ENCODE measurements at places on chromosomes 4 and X. TPM values are rescaled to one million over a fixed set of nuclear protein-coding genes. Genes with fewer than 3 reads are reported as not detected.

GRCh38 chrX:38636949-38637819 lies 75.8 kb downstream of the TSPAN7 start:
- peaks cover 28% of the 10 kb centered on the region for H3K27me3 ChIP-seq
- no peak for DNase-seq
- no peaks in the 10 kb centered on the region for H3K36me3 ChIP-seq
- H3K4me3 ChIP-seq, result no peak overlapping the region
- no peaks in the 10 kb centered on the region for H3K4me1 ChIP-seq

- peaks cover 11% of the 10 kb centered on the region for H3K4me1 ChIP-seq
- no peak for DNase-seq
- no peak overlapping the region for H3K4me3 ChIP-seq
- H3K36me3 ChIP-seq, result no peaks in the 10 kb centered on the region
- no peaks in the 10 kb centered on the region for H3K27me3 ChIP-seq
- no peak overlapping the region for H3K27ac ChIP-seq
These were observed 79.7 kb downstream of the SNCA start for GRCh38 chr4:89757154-89757719.

DNA sequence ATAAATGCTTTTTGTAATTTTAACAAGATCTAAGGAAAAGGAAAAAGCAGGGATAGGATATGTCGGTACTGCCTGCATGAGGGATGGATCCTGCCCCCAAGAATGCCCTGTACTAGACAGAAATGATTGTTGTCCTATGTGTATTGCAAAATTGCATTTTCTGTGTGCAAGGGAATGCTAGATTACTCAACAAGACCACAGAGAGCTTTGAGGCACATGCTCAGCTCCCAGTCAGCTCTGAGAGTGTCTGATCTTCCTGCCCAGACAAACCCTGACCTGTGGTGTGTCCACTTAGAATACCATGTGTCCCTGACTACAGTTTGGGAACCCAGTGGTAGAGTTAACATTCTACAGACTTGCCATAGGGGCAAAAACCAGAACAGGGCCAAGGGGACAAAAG lies 129.2 kb upstream of the PAK3 start:
- DNase-seq, result no peak
- H3K36me3 ChIP-seq, result no peaks in the 10 kb centered on the region
- peaks cover 13% of the 10 kb centered on the region for H3K27me3 ChIP-seq
- H3K4me1 ChIP-seq, result no peaks in the 10 kb centered on the region

GRCh38 chr4:150999086-150999485 lies 16.0 kb downstream of the LRBA start:
- no peaks in the 10 kb centered on the region for H3K27me3 ChIP-seq
- no peaks in the 10 kb centered on the region for H3K4me1 ChIP-seq

- no peak for DNase-seq
- no peak overlapping the region for H3K27ac ChIP-seq
- no peaks in the 10 kb centered on the region for H3K36me3 ChIP-seq
- no peaks in the 10 kb centered on the region for H3K4me1 ChIP-seq
These were observed 171.4 kb downstream of the PPP1R2C start for GRCh38 chrX:42606591-42606990.

The WAS gene
- polyA plus RNA-seq, result 61.5 TPM

The FGFRL1 gene
- 13.4 TPM for polyA plus RNA-seq

DNA sequence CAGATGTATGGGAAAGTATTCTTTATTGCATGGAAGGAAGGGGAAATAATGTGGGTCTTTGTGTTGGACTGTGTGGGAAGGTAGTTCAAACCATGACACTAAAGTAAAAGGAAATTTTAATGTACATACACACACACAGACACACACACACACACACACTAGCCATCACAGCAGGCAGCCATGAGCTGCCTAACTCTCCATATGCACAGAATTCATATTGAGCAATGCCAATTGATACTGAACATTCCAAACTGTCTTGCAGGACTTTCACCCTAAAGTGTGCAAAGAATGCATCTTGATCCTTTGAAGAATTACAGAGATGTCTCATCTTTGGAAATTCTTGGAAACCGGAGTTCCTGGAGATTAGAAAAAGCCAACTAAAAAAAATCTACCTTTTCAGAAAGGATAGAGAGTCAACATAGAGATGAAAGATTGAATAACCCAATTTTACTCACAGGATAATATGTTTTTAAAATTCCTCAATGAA lies 120.6 kb upstream of the MBNL3 start:
- H3K27ac ChIP-seq, result no peak overlapping the region
- H3K36me3 ChIP-seq, result no peaks in the 10 kb centered on the region
- no peaks in the 10 kb centered on the region for H3K4me1 ChIP-seq

The MSANTD1 gene
- polyA plus RNA-seq, result 0.63 TPM

DNA sequence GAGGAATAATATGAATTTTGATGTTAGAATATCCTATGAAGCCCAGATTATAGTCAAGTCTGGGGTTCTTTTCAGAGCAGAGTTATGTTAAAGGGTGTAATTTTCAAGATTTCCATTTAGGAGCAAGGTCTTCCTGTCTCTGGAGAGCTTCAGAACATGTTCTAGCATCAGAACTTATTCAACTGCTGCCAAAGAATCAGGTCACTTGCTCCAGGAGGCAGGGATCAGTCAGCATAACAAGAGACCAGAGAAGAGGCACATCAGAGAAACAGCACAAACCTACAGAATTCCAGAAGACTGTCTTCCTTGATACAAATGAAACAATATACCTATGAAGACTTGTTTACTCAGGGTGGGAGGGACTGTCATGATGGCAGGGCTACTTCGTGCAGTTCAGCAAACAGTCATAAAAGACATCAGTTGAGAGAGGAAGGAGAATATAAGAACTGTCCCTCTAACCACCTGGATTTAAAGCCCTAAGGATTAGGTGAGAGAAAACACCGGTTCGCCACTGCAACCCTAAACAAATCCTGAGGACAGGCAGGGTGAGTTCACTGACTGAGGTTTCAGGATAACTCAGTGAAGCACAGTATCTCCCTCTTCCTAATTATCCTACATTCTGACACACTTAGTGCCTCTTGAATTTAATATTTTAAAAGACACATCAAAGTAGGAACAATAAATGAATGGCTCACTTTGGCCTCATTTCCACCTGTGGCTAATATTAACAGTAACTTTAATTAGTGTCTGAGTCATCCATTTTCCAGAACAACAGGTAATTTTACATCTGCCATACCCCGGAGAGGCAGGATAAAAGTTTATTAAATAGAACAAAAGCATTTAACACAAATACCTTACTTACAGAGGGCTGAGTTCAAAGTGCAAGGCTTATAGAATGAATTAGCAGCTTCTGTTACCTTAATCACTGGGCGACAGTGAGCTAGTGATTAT lies 93.0 kb downstream of the HDAC8 start:
- H3K36me3 ChIP-seq, result no peaks in the 10 kb centered on the region
- DNase-seq, result no peak
- H3K4me1 ChIP-seq, result no peaks in the 10 kb centered on the region
- H3K27ac ChIP-seq, result no peak overlapping the region
- H3K27me3 ChIP-seq, result peaks cover 3% of the 10 kb centered on the region

DNA sequence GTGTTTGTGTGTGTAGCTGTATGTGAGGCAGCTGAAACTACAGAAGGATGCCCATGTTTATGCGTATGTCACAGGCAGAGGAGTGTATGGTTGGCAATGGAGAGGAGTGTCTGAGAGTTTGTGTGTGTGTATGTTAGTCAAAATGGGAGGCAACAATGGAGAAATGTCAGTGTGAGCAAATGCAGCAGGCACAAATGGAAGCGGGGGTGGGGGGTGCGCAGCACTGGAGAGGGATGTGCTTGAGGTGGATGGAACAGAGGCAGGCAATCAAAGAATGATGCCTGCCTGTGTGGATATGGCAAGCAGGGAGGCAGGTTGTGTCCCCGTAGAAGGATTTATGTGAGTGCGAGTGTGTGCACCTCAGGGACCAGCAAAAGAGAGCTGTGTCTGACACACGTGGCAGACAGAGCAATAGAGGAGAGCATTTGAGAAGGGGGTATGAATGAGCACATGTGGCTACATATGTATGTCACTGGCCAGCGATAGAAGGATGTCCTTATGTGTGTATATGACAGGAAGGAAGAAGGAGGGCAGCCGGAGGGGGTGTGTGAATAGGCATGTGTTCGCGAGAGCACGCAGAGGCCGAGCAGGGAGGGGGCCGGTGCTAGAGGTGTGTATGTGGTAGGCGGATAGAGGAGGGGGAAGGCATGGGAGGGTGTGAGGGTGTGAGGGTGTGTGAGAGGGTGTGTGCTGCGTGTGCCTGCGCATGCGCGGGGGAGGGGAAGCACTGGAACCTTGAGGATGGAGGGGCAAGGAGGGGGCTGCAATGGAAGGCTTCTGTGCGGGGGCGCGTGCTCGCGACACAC lies 1.1 kb downstream of the PJA1 start:
- H3K36me3 ChIP-seq, result peaks cover 6% of the 10 kb centered on the region
- peak overlapping the region; percentile 24 for H3K4me3 ChIP-seq
- peak; percentile 40 for DNase-seq
- H3K27ac ChIP-seq, result no peak overlapping the region
- peaks cover 3% of the 10 kb centered on the region for H3K4me1 ChIP-seq

GRCh38 chr4:2798399-2799223 lies 5.7 kb downstream of the SH3BP2 start:
- no peak overlapping the region for H3K4me3 ChIP-seq
- peak overlapping the region; percentile 95 for H3K27ac ChIP-seq
- H3K36me3 ChIP-seq, result no peaks in the 10 kb centered on the region
- peaks cover 18% of the 10 kb centered on the region for H3K4me1 ChIP-seq
- DNase-seq, result peak; percentile 84

DNA sequence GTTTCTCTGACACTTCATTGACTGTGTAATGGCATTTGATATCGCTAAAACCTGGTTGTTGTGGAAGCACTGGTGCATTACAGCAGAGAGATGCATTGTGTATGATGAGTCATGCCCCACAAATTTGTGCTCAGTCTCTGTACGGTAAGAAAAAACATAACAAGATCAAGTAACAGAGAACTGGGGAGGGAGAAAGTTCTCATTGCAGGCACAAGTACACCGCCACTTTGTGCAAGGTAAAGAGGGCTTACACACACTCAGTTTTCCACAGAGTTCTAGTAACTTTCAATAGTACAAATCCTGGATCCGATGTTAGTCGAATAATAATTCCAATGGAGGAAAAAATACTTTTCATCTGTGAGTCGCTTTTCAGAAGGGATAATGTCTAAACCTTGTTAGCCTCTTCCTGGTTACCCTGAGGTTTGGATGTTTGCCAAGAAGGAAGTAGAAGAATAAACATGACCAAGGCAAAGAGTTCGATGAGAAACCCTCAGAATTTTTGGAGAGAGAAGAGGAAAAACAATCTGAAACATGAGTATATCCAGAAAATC lies 512.5 kb upstream of the SLIT2 start:
- no peaks in the 10 kb centered on the region for H3K36me3 ChIP-seq
- DNase-seq, result peak; percentile 54
- peaks cover 9% of the 10 kb centered on the region for H3K4me1 ChIP-seq

GRCh38 chr4:177016541-177017141 lies 223.9 kb upstream of the VEGFC start:
- H3K4me3 ChIP-seq, result no peak overlapping the region
- no peak overlapping the region for H3K27ac ChIP-seq
- H3K27me3 ChIP-seq, result no peaks in the 10 kb centered on the region
- no peaks in the 10 kb centered on the region for H3K4me1 ChIP-seq

The DGAT2L6 gene
- polyA plus RNA-seq, result not detected

DNA sequence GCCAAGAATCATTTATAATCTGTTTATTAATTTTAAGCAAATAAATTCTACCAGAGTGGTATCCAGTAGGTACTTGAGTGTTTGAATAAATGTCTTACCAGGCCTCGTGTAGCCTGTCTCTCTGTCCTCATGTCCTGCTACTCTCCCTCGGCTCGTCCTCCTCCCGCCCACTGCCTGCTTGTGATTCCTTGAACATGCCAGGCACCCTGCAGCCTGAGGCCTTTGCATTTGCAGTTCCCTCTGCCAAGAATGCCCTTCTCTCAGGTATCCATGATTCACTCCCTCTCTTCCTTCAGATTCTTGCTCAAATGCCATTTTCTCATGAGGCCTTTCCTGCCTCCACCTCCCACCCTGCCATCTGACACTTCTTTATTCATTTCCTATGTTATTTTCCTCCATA lies 209.7 kb upstream of the PRPS2 start:
- no peaks in the 10 kb centered on the region for H3K4me1 ChIP-seq
- no peak for DNase-seq
- H3K4me3 ChIP-seq, result no peak overlapping the region
- H3K36me3 ChIP-seq, result no peaks in the 10 kb centered on the region
- no peak overlapping the region for H3K27ac ChIP-seq
- peaks cover 12% of the 10 kb centered on the region for H3K27me3 ChIP-seq

The RBMXL3 gene
- not detected for polyA plus RNA-seq

The NXF2 gene
- polyA plus RNA-seq, result 0.18 TPM

- no peak for DNase-seq
- no peaks in the 10 kb centered on the region for H3K4me1 ChIP-seq
- H3K27me3 ChIP-seq, result no peaks in the 10 kb centered on the region
- no peak overlapping the region for H3K4me3 ChIP-seq
- no peaks in the 10 kb centered on the region for H3K36me3 ChIP-seq
These were observed 70.7 kb downstream of the LEF1 start for GRCh38 chr4:108097990-108098553.

DNA sequence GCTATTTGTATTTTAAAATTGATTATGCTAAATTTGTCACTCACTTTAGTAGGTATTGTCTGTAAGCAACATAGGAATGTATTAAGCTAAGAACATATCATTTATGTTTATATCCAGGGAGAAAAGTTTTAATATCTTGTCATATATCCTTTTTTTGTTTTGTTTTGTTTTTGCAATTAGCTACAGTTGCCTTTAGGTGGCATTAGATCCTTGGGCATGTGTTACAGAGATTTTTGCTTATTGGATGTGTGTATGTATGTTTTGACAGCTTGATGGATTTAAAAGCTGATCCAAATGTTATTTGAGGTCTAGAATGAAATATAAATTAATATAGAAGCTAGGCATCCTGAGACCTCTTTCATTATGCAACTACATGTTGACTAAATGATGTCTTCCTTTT lies 36.1 kb upstream of the OTUD4 start:
- DNase-seq, result peak; percentile 51
- no peaks in the 10 kb centered on the region for H3K36me3 ChIP-seq
- no peaks in the 10 kb centered on the region for H3K4me1 ChIP-seq
- no peak overlapping the region for H3K27ac ChIP-seq
- H3K4me3 ChIP-seq, result no peak overlapping the region
- H3K27me3 ChIP-seq, result no peaks in the 10 kb centered on the region

- no peak overlapping the region for H3K27ac ChIP-seq
- no peak overlapping the region for H3K4me3 ChIP-seq
- no peaks in the 10 kb centered on the region for H3K4me1 ChIP-seq
These were observed 16.7 kb downstream of the DGKQ start for GRCh38 chr4:956531-957230.

The MAGEC3 gene
- not detected for polyA plus RNA-seq

The SMIM43 gene
- 0.16 TPM for polyA plus RNA-seq

DNA sequence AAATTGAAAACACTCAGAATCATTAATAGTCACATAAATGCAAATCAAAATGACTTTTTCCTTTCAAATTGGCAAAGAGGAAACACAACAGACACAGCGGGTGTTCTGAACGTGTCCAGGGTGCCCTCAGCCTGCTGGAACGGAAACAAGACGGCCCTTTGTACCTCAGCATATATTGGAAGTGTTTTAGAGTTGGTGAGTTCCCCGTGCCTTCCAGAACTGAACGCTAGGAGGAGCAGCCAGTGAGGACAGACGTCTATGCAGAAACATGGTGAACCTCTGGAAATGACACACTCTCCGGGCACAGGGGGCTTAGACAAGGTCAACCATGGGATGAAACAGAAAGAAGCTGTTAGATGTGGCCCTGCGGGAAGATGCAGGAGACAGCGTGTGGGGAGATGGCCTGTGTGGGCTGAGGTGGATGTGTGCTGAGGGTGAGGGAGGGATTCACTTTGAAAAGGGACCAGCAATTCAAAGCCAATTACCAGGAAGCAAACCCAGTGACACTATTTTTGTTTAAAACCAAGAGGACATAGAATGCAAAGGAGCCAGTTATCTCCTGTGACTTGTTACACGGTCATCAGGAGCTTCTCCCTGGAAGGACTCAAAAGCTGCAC lies 40.4 kb downstream of the RNF212 start:
- no peaks in the 10 kb centered on the region for H3K36me3 ChIP-seq
- H3K27ac ChIP-seq, result no peak overlapping the region
- H3K4me3 ChIP-seq, result no peak overlapping the region
- DNase-seq, result peak; percentile 67
- no peaks in the 10 kb centered on the region for H3K27me3 ChIP-seq

The PRDM8 gene
- 2.9 TPM for polyA plus RNA-seq

Data from lung (tissue), 17 donors.